ENCODE measurements at places on chromosomes 6 and 20.

DNA sequence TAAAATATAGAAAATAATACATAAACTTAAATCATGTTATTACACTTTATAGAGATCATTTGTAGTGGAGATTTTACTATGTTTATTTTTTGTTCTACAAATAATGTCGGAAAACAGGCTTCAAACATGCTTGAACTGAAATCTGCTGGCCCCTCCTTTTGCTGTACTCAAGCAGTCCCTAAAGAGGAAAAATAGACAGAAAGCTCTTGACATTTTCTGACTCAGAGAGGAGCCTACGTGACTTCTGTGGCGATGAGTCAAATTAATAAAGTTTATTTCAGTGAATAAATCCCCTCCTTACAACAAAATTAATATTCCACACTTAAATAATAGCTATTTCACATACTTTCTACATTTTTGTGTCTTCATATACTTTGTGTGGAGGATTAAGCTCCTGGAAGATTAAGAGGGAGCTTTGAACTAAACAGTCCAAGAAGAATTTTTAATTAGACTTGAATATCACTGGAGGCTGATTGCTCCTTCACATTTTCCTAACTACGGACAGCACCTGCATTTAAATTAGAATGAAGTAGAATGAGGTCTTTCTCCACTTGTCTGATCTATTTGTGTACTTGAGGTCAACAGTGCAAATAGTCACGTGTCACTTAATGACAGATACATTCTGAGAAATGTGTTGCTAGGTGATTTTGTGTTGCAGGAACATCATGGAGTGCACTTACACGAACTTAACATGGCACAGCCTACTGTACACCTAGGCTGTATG, 1.7 kb upstream of the TREM1 start:
- DNase-seq, result no peak

- DNase-seq, result no peak
These were observed 45.3 kb downstream of the NINL start for GRCh38 chr20:25539742-25540672.

GRCh38 chr6:144162977-144163376, 12.7 kb downstream of the STX11 start:
- no peak for DNase-seq

- DNase-seq, result no peak
These were observed 28.4 kb downstream of the CSE1L start for GRCh38 chr20:49074521-49074920.

- no peak for DNase-seq
These were observed 6.6 kb downstream of the HLA-B start for GRCh38 chr6:31350196-31351032.

DNA sequence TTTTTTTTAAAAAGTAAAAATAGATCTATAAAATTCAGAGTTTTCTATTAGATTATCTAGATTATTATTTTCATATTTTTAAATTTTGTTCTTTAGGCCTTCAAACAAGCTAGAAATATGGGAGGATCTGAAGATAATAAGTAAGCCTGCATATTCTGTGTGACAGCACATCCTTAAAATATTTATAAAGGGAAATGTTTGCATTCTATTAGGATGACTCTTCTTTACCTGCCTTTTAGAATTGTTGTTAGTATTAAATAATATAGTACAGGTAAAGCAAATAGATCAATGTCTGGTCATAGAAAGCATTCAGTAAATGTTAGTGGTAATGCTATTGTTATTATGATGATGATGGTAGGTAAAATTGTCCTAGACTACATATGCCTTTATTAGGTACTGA, 17.4 kb downstream of the PEX3 start:
- no peak for DNase-seq

- no peak for DNase-seq
These were observed 66.6 kb upstream of the ADGRF4 start for GRCh38 chr6:47631797-47632196.

DNA sequence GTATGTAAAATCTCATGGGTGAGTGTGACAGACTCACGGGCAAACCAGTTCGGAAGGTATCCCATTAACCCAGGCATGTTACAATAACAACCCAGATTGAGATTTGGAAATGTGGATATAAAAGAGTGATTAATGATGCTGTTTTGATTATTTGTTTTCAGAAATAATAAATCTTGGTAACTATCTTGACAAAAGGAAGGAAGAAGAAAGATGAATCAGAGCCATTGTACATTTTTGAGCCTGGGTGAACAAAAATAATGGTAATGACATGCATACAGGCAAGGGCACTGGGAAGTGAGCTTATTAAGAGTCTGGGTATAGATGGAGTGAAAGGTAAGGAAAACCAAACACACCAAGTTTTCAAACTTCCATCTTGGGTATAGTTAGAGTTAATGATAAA, 862.0 kb downstream of the PHF3 start:
- DNase-seq, result no peak

GRCh38 chr6:21751608-21752007, 158.1 kb downstream of the SOX4 start:
- DNase-seq, result no peak

- DNase-seq, result no peak
These were observed 16.2 kb downstream of the GABRR2 start for GRCh38 chr6:89298680-89299465.

DNA sequence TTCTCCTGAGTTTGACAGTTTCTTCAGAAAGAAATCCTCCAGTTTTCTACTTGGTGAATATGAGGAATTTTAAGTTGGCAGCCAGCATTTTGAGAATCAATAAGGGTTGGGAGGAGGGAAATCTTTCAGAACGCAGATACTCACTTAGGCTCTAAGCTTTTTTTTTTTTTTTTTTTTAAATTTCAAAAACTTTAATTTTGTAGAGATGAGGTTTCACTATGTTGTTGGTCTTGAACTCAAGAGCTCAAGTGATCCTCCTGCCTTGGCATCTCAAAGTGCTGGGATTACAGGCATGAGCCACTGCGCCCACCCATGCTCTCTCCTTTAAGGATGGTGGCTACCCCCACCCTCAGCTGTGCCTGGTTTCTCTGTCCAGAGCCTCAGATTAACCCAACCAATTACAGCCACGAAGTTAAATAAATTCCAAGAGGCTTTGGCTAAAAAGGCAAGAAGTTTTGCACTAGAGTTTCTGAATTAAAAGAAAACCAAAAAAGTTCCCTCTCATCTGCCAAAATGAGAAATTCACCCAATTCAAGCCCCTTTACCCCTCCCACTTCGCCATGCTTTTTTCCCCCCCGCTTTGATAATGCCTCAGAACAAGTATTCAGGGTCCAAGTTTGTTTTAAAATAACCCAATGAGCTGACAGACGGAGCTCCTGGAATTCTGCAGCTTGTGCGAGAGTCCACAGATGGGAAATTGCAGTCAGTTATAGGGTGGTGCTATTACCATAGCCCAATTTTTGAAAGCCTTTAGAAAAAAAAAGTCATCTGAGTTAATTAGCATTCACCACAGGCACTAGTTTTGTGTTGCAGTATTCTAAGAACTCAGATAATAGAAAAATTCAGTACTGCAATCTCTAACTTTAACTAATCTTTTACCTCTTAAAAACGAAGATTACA, 94.3 kb upstream of the BEND3 start:
- DNase-seq, result no peak

GRCh38 chr20:36271639-36272546, 34.2 kb upstream of the DLGAP4 start:
- no peak for DNase-seq

- no peak for DNase-seq
These were observed 187.6 kb downstream of the ZFP64 start for GRCh38 chr20:52004018-52004417.

- no peak for DNase-seq
These were observed 813.0 kb downstream of the DHX35 start for GRCh38 chr20:39775110-39775509.

DNA sequence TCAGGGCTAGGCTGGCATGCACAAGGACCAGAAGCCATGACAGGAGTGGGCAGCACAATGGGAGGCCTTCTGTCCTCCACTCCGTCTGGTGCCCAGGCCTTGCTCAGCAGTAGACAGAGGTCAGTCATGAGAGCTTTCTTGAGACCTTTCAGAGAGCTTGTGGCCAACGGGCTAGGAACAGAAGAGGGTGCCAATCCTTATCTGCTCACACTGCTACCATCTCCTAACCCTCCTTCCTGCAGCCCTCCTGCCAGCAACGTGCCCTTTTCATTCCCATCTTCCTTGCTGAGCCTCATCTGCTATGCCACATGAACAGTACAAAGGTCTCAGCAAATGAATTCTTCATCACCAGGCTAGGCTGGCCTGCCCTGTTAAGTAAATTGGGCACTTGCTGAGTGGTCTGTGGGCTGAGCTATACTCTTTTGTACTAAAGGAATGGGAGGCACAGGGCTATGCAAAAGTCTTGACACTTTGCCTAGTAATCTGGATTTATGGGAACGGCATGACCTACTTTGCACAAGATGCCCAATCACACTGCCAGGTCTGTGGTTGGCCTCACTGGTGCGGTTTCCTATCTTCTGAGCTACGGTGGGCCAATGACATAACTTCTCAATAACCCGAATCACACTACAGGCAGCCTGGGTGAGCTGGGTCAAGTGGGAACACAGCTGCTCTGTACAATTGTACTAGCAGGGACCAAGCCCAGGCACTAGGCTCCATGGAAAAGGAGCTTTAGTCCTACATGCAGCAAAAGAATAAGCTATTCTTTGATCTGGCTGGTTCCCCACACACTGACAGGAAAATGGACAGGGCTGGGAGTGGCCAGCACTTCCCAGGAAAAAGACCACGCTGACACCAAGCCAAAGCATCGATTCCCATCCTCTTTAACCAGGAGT, 47.8 kb downstream of the ELOVL5 start:
- DNase-seq, result peak; percentile 44

DNA sequence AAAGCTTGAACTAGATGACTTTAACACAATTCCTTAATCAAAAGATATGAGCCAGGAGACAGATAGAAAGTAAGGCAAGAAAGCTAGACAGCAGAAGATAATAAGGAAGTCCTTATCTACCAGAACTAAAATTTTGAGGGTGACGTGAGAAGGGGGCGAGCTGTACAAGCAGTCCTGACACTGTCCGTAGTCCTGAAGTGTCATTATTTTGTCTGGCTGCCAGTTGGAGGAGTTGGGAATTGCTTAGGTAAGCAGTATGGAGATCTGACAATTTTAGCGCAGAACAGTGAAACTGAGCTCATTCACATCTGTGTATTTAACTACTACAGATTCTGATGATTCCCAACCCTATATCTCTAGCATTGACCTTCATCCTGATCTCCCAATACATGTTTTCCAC, 25.8 kb upstream of the CEP85L start:
- DNase-seq, result no peak

GRCh38 chr6:43217351-43217750, 11.9 kb downstream of the DNPH1 start:
- no peak for DNase-seq

DNA sequence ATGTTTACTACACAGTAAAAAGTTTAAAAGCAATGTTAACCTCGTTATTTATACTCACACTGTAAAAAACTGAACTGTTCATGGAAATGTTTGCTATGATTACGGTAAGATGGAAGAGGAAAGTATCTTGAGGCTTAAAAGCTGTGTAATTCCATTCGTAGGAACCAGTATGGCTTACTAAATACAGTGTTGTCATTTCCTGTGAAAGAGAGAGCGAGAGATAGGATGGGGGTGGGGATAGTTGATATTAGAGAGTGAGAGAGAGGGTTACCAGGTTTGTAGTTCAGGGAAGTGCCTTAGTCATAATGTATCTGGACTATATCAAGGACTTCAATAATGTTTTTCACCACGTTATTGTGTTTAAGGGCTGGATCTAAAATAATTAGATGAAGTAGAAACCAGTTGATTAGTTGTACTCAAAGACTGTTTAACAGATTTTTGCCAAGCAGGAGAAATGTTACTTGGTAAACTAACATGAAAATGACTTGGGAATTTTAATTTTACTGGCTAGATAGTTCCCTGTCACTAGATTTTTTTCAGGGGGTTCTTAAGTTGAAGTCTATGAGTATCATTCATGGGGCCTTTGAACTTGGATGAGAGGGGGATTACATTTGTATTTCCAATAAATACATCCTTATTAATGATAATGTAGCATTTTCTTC, 30.4 kb downstream of the AFDN start:
- DNase-seq, result no peak

- no peak for DNase-seq
These were observed 5.6 kb upstream of the IFNGR1 start for GRCh38 chr6:137224799-137225198.

DNA sequence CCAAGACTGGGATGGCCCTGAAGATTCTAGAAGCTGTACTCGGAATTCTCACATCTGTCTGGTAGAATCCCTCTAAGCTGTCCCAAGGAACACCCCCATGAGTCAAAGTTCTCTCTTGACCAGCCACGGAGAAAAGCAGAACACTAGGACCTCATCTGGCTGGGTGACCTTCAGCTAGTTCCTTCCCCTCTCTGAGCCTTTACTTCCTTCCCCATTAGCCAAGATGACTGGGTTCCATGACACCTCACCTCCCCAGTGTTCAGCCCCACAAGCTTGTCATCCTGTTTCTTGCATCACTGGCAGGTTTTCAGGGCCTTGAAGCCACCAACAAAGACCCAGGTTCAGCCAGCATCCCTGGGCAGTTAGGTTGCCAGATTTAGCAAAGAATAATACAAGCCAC, 47.8 kb downstream of the MAFB start:
- no peak for DNase-seq

DNA sequence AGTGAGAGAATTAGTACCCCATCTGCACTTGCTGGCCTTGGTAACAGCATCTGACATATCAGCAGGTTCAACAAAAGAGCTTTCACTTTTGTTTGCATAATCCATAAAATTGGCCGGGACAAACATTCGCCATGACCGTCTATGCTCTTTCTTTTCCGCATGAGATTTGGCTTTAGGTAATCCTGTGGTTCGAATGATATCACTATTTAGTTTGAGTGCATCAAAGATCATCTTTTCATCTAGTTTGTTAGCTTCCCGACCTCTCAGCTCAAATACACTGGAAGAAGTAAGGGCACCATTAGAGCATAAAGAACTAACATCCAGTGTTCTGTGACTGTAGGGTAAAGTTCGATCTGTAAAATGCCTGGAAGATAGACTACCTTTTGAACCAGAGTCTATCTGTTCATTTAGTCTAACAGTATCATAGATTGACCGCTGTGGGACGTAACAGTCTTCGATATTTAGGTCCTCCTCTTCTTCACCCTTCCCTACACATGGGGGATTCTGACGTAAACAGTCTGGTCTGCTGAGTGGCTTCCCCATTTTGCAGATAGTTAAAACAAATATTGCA, 101.6 kb downstream of the DST start:
- no peak for DNase-seq

- DNase-seq, result no peak
These were observed 49.6 kb downstream of the CD24 start for GRCh38 chr6:106924694-106925523.

- no peak for DNase-seq
These were observed 17.8 kb upstream of the HMGN4 start for GRCh38 chr6:26520237-26520849.

- no peak for DNase-seq
These were observed 65.9 kb downstream of the DLL1 start for GRCh38 chr6:170224694-170225660.

GRCh38 chr6:44704240-44705150, 317.0 kb downstream of the CDC5L start:
- DNase-seq, result no peak

DNA sequence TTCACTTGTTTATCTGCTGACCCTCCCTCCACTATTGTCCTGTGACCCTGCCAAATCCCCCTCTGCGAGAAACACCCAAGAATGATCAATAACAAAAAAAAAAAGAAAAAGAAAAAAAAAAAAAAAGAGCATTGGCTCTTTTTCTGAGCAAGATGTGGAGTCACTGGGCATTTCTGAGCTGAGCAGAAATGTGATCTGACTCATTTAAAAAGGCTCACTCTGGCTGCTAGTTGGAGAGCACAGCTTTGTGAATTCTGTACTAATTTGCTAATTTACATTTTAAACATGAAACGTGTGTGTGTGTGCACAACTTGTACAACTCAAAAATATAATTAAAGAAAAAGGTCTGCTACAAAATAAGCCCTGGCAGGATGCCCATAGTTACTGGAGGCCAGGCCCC, 20.2 kb downstream of the SCML4 start:
- no peak for DNase-seq

All from activated gamma-delta T cell treated with Interleukin-2 at 50 U/mL for 16 hours (primary cell).